ENCODE measurements at places on chromosomes 3 and 15.

DNA sequence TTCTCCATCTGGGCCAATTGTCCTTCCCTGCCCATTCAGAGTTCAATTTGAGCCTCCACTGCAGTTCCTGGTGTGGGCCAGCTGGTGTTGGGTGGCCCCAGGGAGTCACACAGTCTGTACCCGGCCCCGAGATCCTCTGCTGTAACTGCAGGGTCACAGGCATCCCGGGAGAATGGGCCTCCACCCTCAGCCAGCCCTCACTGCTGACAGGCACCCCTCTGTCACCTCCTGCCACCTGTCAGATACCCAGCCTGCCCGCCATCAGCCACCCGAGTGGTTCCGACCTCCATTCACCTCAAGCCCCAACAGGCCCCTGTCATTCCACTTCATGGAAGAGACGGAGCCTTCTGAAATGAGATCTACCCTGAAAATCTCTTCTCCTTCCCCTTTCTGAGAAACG is 73.2 kb downstream of the ST8SIA2 start:
- DNase-seq: no peak

DNA sequence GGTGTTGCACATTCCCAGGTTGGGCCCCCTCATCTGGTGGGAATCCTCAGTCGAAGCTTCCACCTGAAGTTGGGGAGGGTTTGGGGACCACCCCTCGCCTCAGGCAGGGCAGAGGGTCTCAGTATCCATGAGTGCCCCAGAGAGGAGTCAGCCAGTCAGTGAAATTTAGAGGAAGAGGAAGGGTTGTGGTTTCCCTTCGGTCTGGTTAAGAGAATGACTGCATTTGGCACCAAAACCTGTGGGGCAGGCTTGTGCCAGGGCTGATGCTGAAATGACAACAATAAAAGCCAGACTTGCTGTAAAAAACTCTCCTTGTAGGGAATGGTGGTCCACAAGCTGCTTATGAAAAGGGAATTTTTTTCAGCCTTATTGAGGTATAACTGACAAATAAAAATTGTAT is 22.6 kb downstream of the LMCD1 start:
- DNase-seq: peak; percentile 4

DNA sequence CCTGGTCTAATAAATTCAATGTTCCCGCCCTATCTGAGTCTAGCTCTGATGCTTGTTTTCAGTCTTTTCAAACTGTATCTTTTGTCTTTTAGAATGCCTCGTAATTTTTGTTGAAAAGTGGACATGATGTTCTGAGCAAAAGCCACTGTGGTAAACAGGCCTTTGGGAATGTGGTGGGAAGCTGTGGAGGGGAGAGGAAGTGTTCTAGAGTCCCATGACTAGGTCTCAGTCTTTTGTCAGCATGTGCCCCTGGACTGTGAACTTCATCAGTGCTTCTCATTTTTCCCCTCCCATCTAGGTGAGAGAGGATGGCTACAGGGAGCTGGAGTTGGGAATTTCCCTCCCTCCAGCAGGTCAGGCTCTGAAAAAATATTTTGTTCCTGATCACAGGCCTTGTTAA is 33.7 kb downstream of the SUSD5 start:
- DNase-seq: peak; percentile 6

GRCh38 chr15:47337836-47338235 is 379.5 kb upstream of the SEMA6D start:
- DNase-seq: no peak

DNA sequence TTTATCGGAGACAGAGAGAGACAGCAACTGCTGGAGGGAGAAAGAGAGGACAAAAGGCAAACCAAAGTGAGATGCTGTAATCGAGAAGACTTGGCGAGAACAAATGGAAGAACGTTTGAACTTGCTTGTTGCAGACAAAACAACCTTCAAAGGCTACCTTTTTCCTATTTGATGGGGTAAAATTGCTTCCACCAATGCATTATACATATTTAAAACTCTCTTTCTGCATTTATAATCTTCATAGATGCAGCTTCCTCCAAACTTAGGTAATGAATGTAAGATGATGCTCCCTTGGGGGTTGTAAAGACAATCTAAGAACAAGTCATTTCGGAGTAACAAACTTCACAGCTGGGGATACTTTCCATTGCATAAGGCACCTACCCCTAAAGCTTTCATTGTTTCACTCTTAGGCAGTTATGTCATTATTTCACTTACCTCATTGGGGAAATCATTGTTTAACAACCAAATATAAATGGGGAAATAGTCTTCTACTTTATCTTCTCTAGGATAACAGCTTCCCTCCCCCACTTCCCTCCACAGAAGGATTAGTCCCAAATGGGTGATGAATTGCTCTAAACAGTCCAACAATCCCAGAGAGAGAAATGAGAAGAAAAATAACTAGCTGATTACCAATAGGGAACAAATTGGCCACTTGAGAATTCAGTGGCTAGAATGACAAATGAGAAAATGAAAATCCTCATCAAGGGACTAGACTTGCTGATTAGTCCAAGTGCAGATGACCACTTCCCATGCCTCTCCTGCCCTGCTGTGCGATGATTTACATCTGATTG is 269.8 kb upstream of the ADAMTS9 start:
- no peak for DNase-seq

GRCh38 chr15:60464836-60465630 is 13.9 kb downstream of the ICE2 start:
- no peak for DNase-seq

DNA sequence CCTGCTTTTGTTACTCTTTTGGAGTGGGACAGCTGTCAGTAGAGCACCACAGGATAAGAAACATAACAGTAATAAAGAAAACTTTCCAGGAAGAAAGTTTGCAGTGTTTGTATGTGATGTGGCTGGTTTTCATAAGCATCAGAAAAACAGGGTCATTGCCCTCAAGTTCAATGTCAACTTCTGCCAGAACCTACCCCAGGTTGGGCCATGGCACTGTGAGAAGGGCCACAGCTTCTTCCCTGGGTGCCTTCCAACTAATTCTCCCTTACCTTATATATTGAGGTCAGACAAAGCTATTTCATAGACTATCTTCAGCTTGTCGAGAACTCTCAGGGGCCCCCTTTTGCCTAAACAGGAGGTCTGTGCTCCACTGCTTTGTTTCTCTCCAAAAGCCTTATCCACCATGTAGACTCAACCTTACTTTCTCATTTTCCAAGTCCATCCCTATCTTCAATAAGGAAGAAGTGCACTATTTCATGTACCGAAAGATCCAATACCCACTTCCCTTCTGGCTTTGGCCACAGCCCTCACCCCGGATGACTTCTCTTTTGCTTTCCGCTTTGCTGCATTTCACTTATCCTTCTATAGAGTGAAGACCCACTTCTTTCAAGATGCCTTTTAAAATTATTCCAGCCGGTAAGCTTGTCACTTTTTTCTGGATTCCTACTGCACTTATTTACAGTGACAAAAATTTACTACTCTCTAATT is 38.2 kb upstream of the PLCL2 start:
- DNase-seq: peak; percentile 29

DNA sequence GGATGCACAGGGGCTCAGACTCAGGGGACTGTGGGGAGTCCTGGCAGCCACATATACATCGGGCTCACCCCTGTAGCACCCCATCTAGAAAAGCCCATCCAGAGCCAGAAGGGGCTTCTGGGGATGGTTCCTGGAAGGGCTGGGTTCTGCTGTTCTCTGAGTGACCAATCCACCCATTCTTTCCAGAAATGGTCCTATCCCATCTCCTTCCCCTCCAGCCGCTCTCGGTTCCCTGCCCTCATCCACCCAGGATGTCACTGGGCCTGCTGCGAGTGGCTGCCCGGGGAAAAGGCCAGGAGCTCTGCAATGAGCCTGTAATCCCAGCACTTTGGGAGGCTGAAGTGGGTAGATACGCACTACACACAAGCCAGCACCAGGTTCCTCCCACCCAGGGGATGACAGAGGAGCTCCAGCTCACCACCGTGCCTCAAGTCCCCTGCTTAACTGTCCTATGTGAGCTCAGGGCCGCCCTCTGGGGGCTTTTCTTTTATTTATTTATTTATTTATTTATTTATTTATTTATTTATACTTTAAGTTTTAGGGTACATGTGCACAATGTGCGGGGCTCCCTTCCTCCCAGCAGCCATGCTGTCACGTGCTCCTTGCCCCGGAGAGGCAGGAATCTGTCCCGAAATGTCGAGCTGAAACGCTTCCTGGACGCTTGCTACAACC is 13.6 kb upstream of the CSK start:
- no peak for DNase-seq

DNA sequence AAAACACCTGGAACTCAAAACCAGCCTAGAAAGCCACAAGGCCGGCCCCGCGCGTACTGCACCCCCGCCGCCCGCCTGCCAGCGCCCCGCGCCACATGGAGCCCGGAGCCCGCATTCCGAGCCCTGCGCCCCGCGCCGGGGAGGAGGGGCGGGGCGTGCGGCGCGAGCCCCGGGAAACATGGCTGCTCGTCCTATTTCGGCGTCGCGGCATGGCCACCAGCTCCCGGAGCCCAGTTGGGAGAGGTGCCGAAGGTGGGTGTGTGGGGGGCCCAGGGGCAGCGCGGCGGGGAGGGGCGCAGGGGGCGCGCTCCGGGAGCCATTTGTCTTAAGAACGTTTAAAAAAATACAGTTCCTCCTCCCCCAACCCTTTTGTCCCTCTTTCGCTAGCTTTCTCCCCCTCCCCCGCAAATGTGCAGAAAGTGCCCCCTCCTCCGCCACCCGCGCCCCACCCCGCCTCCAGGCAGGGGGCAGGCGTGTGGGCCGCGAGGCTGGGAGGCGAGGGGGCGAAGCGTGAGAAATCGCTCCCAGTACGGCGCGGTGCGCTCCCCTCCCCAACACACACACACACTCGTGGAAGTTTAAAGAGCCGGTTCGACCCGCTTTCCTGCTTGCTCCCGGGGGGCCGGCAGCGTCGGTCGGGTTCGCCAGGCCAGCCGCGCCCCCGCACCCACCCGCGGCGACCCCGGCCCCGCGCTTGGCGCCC is 2.5 kb downstream of the ANP32A start:
- peak; percentile 55 for DNase-seq

DNA sequence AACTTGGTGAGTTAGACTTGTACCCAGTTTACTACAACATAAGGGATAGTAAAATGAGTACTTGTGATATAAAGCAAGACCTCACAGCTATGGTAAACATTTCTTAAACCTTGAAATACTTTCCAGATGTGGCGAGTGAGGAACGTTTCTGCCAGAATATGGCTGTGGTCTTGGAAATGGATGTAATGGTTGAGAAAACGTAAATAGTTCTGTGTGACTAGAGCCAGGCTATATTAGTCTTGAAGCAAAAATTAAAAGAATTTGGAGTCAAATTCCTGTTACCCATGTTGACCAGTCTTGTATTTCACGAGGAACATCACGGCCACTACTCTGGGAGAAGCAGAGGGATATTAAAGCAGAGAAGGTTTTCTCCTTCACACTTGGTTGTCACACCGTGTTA is 15.3 kb downstream of the OR4F15 start:
- DNase-seq: no peak

DNA sequence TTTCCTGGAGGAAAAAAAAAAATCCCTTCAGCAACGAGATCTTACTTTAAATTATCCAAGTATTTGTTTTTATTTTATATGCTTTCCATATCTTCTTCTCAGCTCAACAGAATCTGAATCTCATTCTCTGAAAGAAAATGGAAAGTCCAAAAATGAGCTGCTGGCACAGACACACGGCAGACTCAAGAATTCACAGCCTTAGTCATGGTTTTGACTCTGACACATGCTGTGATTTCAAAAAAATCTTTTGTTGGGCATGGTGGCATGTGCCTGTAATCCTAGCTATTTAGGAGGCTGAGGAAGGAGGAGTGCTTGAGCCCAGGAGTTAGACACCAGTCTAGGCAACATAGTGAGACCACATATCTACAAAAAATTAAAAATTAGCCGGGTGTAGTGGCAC is 565.0 kb downstream of the MAGI1 start:
- DNase-seq: no peak

DNA sequence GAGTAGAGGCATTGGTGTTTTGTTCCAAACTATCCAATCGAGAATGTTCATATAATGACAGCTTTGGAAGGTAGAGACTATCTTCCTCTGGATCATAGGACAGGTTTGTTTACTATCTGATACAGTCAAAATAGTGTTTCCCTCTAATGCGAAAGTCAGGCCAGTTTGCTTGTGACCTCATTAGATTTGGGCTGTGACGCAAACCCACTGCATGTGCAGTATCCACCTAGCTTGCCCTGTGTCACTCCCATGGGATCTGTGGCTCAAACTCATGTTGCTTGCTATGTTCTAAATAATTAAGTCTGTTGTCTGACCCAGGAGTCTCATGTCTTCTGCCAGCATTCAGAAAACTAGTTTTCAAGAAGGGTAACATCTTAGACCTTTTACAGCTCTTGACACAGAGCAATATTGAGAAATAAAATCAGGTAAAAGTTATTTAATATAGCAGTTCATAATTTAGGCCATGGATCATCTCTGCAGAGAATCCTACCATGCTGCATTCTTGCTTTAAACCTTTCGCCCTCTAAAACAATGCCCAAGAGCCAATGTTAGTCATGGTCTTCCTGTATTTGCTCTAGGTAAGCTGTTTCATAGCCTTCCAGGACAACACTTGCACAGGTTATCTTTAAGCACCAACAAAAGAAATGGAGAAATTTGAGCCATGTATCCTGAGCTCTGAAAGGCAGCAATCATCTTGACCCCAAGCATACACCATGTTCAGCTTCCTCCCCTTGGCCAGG is 26.4 kb downstream of the NIT2 start:
- no peak for DNase-seq

GRCh38 chr3:113249111-113249510 is 37.8 kb downstream of the BOC start:
- DNase-seq: no peak

- DNase-seq: no peak
Measured at GRCh38 chr15:71542836-71543235, 267.5 kb upstream of the NR2E3 start.

DNA sequence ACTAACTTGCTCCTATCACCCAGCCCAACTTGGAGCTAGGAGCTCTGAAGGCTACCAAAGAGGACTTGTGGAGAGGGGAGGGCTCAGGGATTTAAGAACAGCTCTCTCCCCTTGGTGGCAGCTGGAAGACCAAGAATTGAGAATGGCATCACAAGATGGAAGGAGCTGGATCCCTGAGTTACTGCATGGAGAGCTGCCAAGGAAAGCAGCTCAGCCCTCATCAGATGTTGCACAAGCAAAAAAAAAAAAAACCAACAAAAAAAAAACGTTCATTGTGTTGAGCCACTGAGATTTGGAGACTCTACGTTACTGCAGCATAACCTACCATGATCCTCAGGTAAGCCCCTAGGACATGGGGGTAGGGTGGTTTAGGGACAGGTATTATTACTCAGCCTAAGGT is 41.0 kb downstream of the ITGB5 start:
- DNase-seq: no peak

GRCh38 chr3:128327606-128328031 is 139.1 kb downstream of the DNAJB8 start:
- peak; percentile 0 for DNase-seq

DNA sequence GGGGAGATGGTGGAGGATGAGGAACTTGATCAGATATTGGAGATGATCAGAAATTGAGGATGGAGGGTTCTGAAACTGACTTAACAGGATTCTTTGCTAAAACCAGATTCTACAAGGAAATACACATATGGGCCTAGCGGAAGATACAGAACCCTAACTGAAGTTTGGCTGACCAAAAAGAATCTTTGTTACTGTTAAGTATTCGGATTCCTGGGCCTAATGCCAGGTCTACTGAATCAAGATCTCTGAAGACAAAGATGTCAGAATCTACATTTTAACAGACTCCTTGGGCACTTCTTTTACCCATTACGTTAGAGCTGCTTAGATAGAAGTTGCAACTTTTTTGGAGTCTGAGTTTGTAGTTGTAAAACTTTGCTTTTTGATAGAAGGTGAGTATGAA is 137.7 kb downstream of the FNDC3B start:
- no peak for DNase-seq

Data from inflammatory macrophage treated with lipopolysaccharide for 1 hour (primary cell).